ENCODE measurements at places on chromosomes 4 and X.

DNA sequence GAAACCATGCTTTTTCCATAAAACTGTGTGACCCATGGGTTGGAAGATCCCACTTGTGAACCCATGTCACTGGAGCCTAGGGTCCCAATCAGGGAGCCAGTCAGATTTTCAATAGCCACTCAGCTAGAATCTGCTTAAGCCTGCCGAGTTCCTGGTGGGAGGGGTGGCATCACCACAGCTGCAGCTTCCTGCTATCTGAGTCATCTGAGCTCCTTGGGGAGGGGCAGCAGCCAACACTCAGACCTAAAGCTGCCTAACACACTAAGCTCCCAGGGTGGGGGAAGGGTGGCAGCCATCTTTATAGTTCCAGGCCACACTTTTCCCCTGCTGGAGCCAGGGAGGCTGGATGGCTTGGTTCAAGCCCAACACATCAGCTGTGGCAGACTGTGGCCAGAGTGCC, 350.1 kb downstream of the C4orf33 start:
- no peak for DNase-seq

DNA sequence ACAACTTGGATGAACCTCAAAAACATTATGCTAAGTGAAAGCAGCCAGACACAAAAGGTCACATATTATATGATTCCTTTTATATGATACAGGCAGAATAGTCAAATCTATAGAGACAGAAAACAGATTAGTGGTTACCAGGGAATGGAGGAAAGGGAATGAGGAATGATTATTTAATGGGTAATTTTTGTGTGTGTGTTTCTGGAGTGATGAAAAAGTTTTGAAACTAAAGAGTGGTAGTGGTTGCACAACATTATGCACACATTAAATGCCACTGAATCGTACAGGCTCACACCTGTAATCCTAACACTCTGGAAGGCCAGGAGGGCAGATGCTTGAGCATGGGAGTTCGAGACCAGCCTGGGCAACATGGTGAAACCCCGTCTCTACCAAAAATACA, 19.6 kb upstream of the SOD3 start:
- no peak for DNase-seq

DNA sequence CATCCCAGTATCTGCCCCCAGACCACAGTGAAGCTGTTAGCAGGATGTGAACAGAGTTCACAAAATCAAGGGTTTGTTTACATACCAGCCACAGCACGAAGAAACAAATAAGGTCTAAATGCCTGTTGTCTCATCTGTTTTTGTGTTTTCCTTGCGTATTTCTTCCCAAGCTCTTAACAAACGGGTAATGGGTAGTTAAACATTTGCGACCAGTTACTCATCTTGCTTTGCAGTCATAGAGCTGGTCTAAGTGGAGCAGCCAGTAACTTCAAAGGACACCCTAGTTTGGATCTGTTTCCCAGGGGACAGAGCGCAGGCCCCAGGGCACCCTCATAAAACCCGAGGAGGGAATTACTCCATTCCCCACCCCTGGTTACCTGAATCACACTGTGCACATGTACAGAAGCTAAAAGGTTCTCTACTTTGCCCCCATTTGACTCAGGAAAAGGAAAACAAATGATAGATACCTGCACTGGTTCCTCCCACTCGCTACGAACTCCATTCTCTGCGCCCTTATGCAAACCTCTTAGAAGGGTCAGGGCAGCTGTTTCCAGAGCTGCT, 68.8 kb downstream of the MAML3 start:
- DNase-seq: no peak

- DNase-seq: no peak
Observed at GRCh38 chr4:102429553-102429952, 71.6 kb upstream of the NFKB1 start.

DNA sequence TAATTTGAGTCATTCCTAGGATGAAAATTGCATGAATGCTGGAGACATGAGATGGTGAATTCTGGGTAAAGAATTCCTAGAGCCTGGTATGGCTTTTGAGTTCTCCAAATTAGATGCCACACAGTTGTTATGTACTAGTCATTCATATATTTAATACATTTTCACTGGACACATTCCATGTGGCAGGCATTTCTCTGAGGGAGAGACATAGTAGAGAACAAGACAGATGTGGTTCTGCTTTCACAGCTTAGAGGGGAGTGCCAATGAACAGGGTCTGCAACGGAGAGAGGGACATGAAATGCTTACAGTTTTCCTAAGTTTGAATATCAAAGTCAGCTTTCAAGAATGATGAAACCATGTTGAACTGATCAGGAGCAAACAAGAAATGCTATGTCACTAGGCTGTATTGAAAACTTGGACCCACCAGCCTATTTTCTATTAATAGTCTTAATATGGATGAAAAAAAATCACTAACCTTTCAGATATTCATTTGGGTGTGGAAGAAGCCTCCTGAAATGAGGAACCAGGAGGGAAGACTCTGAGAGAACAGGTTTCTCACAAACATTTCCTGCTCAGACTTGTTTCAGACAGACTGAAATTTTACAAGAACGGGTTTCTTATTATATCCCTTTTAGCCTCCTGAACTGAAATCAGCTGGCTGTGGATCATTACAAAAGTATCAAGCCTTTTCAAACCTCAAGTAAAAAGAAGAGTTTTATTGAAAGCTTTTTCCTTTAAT, 276.0 kb upstream of the TET2 start:
- DNase-seq: no peak

- DNase-seq: no peak
Observed at GRCh38 chr4:117900832-117901231, 133.5 kb upstream of the NDST3 start.

DNA sequence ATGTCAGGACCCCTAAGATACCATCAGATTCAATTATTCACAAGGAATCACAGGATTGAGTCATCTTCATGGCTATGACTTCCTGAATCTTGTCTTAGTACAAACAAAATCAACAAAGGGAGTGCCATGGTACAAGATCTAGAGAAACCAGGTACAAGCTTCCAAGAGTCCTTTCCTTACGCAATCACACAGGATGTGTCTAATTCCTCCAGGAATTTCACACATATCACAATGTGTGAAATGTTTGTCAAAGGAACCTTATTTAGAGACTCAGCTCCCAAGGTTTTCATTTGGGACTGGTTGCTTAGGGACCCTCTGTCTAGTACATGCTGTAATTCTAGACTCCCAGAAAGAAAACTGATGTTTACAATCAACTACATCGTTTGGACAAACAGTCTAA, 83.0 kb downstream of the MAB21L2 start:
- no peak for DNase-seq

- DNase-seq: no peak
Observed at GRCh38 chrX:103423955-103424638, 47.8 kb downstream of the BEX3 start.

DNA sequence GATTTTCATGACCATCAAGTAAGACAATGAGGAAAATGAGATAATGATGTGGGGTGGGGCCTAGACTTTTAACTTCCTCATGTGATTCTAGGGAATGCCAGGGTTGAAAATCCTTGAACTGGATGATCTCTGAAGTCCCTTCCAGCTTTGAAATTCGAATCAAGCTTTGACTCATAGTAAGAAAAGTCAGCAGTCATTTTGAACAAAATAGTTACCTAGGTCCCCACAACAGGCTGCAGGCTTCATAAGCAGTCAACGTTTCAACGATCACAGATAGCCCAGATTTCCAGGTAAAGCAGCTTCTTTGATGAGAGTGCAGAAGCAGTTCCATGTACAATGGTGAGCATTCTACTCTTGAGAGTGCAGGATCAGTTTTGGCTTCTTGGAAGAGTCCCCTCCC, 93.7 kb downstream of the GRIA3 start:
- no peak for DNase-seq

- no peak for DNase-seq
Observed at GRCh38 chr4:89751416-89751815, 85.5 kb downstream of the SNCA start.

DNA sequence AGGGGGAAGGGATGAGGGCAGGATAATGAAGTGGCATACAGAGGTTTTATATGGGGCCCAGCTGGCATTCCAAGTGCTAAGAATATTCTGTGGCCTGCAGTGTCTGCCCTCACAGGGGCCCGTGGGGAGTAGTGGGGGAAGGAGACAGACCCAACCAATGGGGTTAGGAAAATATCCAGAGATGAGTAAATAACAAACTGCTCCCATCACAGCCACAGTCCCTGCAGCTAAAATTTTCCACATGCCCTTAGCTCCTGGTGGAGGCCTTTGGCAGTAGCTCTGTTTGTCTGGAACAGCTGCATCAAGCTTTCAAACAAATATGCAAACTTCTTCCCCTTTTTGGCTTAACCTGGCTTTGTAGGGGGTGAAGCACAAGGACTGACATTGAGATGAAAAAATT, 3.1 kb downstream of the SRPX2 start:
- no peak for DNase-seq

DNA sequence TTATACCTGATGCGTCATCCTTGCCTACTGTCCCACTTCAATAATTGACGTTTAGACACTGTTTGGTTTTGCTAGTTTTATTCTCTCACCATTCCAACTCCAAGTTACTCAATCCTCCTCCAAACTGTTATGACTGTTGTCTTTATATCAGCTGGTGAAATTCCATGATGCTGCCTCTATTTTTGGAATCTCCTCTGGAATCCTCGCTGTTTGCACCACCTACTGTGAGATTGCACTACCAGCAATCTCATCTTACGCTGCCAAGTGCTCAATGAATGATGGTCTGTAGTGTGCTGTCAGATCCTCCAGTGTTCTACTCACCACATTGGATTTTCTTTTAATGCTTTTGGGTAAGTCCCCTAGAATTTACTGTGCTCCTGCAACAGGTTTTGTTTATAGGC, 13.2 kb upstream of the PCDH18 start:
- no peak for DNase-seq

DNA sequence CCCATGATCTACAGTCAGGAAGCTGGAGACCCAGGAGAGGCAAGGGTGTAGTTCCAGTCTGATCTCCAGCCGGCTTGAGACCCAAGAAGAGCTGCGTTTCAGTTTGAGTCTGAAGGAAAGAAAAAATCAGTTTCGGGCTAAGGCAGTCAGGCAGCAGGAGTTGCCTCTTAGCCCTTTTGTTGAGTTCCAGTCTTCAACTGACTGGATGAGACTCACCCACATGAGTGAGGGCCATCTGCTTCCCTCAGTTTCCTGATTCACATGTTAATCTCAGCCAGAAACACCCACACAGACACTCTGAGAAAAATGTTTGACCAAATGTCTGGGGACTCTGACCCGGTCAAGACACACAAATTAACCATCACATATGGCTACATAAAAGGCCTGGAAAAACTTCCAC, 73.6 kb upstream of the ELOVL6 start:
- no peak for DNase-seq

- no peak for DNase-seq
Observed at GRCh38 chrX:111661241-111661640, 19.7 kb upstream of the ALG13 start.
